SJCRH30 (cell line): ENCODE measurements at places on chromosomes 7 and 10. TPM values are rescaled to one million over a fixed set of nuclear protein-coding genes. Genes with fewer than 3 reads are reported as not detected.

The PSMC2 gene
- 198 and 208 TPM in 2 replicates for total RNA-seq

- H3K4me1 ChIP-seq = no peaks in the 10 kb centered on the region
- H3K4me3 ChIP-seq = no peak overlapping the region
- no peaks in the 10 kb centered on the region for H3K36me3 ChIP-seq
- no peak overlapping the region for H3K27ac ChIP-seq
Measured at GRCh38 chr10:132715776-132716680, 69.9 kb downstream of the NKX6-2 start.

The OPN4 gene
- not detected in 2 replicates for total RNA-seq

- H3K36me3 ChIP-seq = peaks cover 86% of the 10 kb centered on the region
- H3K4me3 ChIP-seq = no peak overlapping the region
- H3K4me1 ChIP-seq = no peaks in the 10 kb centered on the region
- no peak for DNase-seq
Measured at GRCh38 chr7:30613366-30614325, 19.0 kb downstream of the GARS1 start.

- H3K27ac ChIP-seq = no peak overlapping the region
- H3K4me3 ChIP-seq = no peak overlapping the region
- no peaks in the 10 kb centered on the region for H3K27me3 ChIP-seq
- peaks cover 6% of the 10 kb centered on the region for H3K4me1 ChIP-seq
- no peaks in the 10 kb centered on the region for H3K36me3 ChIP-seq
Measured at GRCh38 chr10:22899307-22899706, 28.5 kb upstream of the ARMC3 start.

The OR2A5 gene
- total RNA-seq = not detected in 2 replicates

GRCh38 chr7:2008101-2008935 lies 224.4 kb downstream of the MAD1L1 start:
- H3K4me3 ChIP-seq = no peak overlapping the region
- no peaks in the 10 kb centered on the region for H3K36me3 ChIP-seq
- no peak overlapping the region for H3K27ac ChIP-seq
- no peak for DNase-seq
- no peaks in the 10 kb centered on the region for H3K27me3 ChIP-seq

DNA sequence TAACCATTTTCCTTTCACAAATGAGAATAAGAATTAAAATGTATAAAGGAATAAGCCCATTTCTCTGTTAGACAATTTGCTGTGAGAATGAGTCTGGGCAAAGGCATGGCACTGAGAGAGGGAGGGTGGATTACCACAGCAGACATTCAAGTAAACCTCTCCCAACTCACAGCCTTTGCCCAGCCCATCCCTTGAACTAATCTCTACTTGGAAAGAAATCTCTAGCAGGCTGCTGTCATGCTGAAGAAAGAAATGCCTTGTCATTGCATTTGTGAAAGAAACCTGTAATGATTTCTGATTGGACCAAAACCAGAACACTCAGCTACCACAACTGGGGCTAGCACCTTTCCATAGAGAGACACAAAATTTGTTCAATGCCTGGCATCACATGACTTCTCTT lies 39.2 kb downstream of the CH25H start:
- no peak for DNase-seq
- no peak overlapping the region for H3K27ac ChIP-seq
- no peaks in the 10 kb centered on the region for H3K4me1 ChIP-seq
- no peak overlapping the region for H3K4me3 ChIP-seq

- no peak for DNase-seq
- no peaks in the 10 kb centered on the region for H3K27me3 ChIP-seq
- no peak overlapping the region for H3K4me3 ChIP-seq
- H3K4me1 ChIP-seq = peaks cover 18% of the 10 kb centered on the region; the same call in 1 of the 2 replicates
- no peaks in the 10 kb centered on the region; the same call in 1 of the 2 replicates for H3K36me3 ChIP-seq
Measured at GRCh38 chr7:140607441-140607989, 33.1 kb downstream of the DENND2A start.

- no peak overlapping the region for H3K27ac ChIP-seq
- H3K4me1 ChIP-seq = no peaks in the 10 kb centered on the region
- no peak overlapping the region for H3K4me3 ChIP-seq
- DNase-seq = no peak
Measured at GRCh38 chr7:44519546-44519945, 21.6 kb downstream of the NPC1L1 start.

The TRIM50 gene
- total RNA-seq = not detected in 2 replicates

GRCh38 chr10:43852149-43852548 lies 203.5 kb upstream of the ZNF32 start:
- H3K27me3 ChIP-seq = no peaks in the 10 kb centered on the region
- no peaks in the 10 kb centered on the region for H3K4me1 ChIP-seq
- H3K4me3 ChIP-seq = no peak overlapping the region
- H3K27ac ChIP-seq = no peak overlapping the region
- no peak for DNase-seq

- no peak overlapping the region for H3K27ac ChIP-seq
- H3K4me3 ChIP-seq = no peak overlapping the region
- H3K36me3 ChIP-seq = no peaks in the 10 kb centered on the region; the same call in 1 of the 2 replicates
- no peaks in the 10 kb centered on the region for H3K27me3 ChIP-seq
Measured at GRCh38 chr10:69349542-69349888, 67.2 kb downstream of the TACR2 start.

The GTF2IRD2 gene
- 5.9 and 7.6 TPM in 2 replicates for total RNA-seq

DNA sequence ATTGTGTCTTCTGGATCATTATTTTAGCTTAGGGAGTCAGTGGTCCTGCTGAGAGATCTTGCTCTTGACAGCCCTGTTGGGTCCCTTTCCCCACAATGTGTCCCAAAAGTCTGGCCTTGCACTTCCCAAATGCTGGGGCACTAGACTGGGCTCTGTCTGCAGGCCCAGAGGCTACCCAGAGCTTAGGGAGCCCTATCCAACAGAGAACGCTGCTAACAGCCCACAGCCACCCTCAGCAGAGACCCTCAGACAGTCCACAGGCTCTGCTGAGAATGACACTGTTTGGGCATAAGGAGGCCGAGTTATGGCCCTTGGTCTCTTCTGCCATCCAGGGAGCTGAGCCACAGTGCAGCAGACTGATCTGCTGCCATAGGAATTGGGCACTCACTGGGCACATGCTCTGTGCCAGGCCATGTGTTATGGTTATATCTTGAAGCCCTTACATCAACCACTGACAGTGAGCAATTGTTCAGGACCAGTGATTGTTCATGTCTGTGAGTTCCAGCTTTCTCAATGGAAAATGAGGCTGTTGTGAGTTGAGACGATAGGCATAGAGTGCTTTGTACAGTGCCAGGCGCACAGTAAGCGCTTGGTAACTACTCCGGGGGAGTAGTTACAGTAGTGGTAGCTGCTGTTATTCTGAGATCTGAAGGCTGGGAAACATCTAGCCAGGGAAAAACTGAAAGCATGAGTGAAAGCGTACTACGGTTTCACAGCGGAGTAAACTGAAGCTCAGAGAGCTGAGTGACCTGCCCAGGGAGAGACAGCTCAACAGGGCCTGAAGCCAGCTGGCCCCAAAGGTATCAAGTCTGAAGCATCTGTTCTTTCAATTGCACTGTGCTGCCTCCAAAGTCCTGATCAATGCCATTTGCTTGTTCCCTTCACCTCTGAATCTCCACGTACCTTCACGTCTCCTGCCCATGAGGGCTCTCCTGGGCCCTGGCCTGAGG lies 77.6 kb upstream of the PRLHR start:
- no peaks in the 10 kb centered on the region for H3K36me3 ChIP-seq
- no peaks in the 10 kb centered on the region for H3K27me3 ChIP-seq
- no peak overlapping the region for H3K4me3 ChIP-seq
- DNase-seq = no peak
- H3K27ac ChIP-seq = no peak overlapping the region

DNA sequence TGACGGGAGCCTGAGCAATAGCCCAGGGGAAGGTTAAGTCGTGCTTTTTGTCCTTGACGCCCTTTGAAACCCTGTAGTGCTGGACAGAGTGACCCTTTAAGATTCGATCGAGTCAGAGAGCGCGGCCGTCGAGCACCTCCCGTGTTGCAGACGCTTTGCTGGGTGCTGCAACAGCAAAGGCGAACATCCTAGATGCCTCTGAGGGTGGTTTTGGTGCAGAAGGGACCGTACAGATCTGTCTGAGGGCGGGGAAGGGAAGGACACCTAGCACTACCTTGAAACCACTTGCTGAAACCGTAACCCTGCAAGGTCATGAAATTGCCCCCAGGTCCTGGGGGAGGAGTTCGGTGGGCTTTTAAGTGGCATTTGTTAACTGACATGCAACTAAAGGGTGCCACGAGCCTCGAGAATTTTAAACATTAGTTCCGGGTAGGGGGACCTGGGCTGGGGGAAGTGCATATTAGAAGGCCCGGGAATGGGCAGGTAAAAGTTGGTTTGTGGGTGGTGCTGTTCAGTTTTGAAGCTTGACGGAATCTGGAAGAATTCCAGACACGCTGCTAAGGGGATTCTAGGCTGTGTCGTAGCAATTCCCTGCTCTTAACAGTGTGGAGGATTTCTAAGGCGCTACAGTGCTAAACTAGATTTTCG lies 786 bp downstream of the ATP5F1C start:
- no peaks in the 10 kb centered on the region for H3K36me3 ChIP-seq
- peak overlapping the region; percentile 56 for H3K27ac ChIP-seq
- peak overlapping the region; percentile 73 for H3K4me3 ChIP-seq
- DNase-seq = no peak
- no peaks in the 10 kb centered on the region for H3K4me1 ChIP-seq
- no peaks in the 10 kb centered on the region for H3K27me3 ChIP-seq

GRCh38 chr10:32360241-32360640 lies 13.3 kb upstream of the EPC1 start:
- peaks cover 5% of the 10 kb centered on the region; the same call in 1 of the 2 replicates for H3K36me3 ChIP-seq
- DNase-seq = no peak
- H3K27me3 ChIP-seq = no peaks in the 10 kb centered on the region
- H3K4me3 ChIP-seq = no peak overlapping the region

- no peaks in the 10 kb centered on the region for H3K36me3 ChIP-seq
- H3K4me1 ChIP-seq = peaks cover 13% of the 10 kb centered on the region
- no peak overlapping the region for H3K4me3 ChIP-seq
- no peaks in the 10 kb centered on the region for H3K27me3 ChIP-seq
- H3K27ac ChIP-seq = no peak overlapping the region
- DNase-seq = no peak
Measured at GRCh38 chr10:111446966-111447365, 370.1 kb downstream of the ADRA2A start.

The GPR146 gene
- total RNA-seq = 0.93 and 2.1 TPM in 2 replicates

DNA sequence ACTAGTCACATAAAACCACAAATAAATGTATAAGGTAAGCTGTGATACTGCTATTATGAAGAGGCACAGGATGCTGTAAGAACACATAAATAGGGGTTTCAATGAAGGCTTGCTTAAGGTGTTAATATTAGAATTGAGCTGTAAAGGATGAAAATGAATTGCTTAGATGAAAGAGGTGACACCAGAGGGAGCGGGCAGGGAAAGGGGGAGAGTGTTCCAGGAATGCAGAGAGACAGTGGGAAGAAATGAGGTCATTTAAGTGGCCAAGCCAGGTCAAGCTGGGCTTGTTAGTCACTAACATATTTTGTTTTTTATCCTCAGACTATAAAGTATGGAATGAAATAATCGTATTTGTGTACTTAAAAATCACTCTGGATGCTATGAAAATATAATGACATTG lies 193.5 kb downstream of the NRG3 start:
- no peaks in the 10 kb centered on the region for H3K4me1 ChIP-seq
- no peak overlapping the region for H3K27ac ChIP-seq
- H3K4me3 ChIP-seq = no peak overlapping the region
- no peaks in the 10 kb centered on the region for H3K36me3 ChIP-seq
- no peaks in the 10 kb centered on the region for H3K27me3 ChIP-seq

GRCh38 chr10:97590748-97591495 lies 1.4 kb downstream of the C10orf62 start:
- H3K36me3 ChIP-seq = no peaks in the 10 kb centered on the region
- no peak overlapping the region for H3K4me3 ChIP-seq
- peaks cover 29% of the 10 kb centered on the region for H3K4me1 ChIP-seq
- H3K27ac ChIP-seq = no peak overlapping the region
- no peaks in the 10 kb centered on the region for H3K27me3 ChIP-seq
- peak; percentile 38 for DNase-seq

GRCh38 chr7:133936074-133936473 lies 191.1 kb upstream of the LRGUK start:
- H3K27ac ChIP-seq = no peak overlapping the region
- no peak for DNase-seq
- no peak overlapping the region for H3K4me3 ChIP-seq
- H3K36me3 ChIP-seq = peaks cover 3% of the 10 kb centered on the region; the same call in 1 of the 2 replicates
- no peaks in the 10 kb centered on the region for H3K27me3 ChIP-seq

GRCh38 chr7:35987016-35987415 lies 166.0 kb upstream of the EEPD1 start:
- no peak overlapping the region for H3K4me3 ChIP-seq
- no peak overlapping the region for H3K27ac ChIP-seq
- H3K27me3 ChIP-seq = peaks cover 15% of the 10 kb centered on the region
- no peaks in the 10 kb centered on the region for H3K36me3 ChIP-seq
- peak; percentile 34 for DNase-seq
- no peaks in the 10 kb centered on the region; the same call in 1 of the 2 replicates for H3K4me1 ChIP-seq

- no peak for DNase-seq
- no peak overlapping the region for H3K27ac ChIP-seq
- H3K4me1 ChIP-seq = no peaks in the 10 kb centered on the region
- H3K27me3 ChIP-seq = no peaks in the 10 kb centered on the region
- peaks cover 4% of the 10 kb centered on the region; the same call in 1 of the 2 replicates for H3K36me3 ChIP-seq
- H3K4me3 ChIP-seq = no peak overlapping the region
Measured at GRCh38 chr7:8042796-8043535, 74.4 kb downstream of the GLCCI1 start.

The HYAL4 gene
- not detected in 2 replicates for total RNA-seq

The CYCS gene
- 337 and 376 TPM in 2 replicates for total RNA-seq

- H3K4me1 ChIP-seq = peaks cover 10% of the 10 kb centered on the region
- no peaks in the 10 kb centered on the region for H3K36me3 ChIP-seq
- no peak overlapping the region for H3K27ac ChIP-seq
- DNase-seq = no peak
- H3K4me3 ChIP-seq = no peak overlapping the region
- no peaks in the 10 kb centered on the region for H3K27me3 ChIP-seq
Measured at GRCh38 chr7:31494421-31494820, 19.5 kb upstream of the ITPRID1 start.

DNA sequence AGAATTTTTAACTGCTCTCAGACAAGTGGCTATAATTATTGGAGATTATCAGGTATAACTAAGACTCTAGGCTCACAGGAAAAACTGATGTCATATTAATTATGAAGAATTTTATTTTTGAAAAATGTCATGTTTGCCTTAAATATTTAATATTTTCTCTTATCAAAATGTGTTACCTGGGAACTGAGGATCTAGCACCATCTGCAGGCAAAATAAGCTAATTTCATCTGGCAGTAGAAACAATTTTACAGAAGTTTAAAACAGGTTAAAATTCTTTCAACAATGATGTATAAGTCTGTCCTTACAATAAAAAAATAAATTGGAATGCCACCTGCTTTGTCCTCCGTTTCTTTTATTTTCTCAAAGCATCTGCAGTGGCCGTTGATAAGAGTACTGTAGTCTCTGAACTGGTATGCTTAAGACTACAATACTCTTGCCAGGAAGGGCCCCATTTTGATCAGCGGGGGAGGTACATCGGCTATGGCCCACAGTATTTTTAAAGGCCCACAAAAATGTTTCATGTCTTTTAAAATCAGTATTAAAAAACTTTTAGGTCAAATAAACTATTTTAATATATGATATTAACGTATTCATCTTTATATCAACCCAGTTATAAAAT lies 81.3 kb downstream of the VWDE start:
- H3K27me3 ChIP-seq = no peaks in the 10 kb centered on the region
- no peak overlapping the region for H3K4me3 ChIP-seq
- no peaks in the 10 kb centered on the region for H3K4me1 ChIP-seq
- peaks cover under 1% of the 10 kb centered on the region; the same call in 1 of the 2 replicates for H3K36me3 ChIP-seq

The PTPN20 gene
- not detected in 2 replicates for total RNA-seq

GRCh38 chr10:6089334-6090219 lies 743 bp downstream of the RBM17 start:
- DNase-seq = peak; percentile 16
- H3K36me3 ChIP-seq = no peaks in the 10 kb centered on the region; the same call in 1 of the 2 replicates
- H3K27me3 ChIP-seq = no peaks in the 10 kb centered on the region
- H3K4me1 ChIP-seq = no peaks in the 10 kb centered on the region
- peak overlapping the region; percentile 77 for H3K4me3 ChIP-seq

The TAF5 gene
- 20.7 and 23.2 TPM in 2 replicates for total RNA-seq

GRCh38 chr7:2810682-2811415 lies 33.3 kb downstream of the GNA12 start:
- no peaks in the 10 kb centered on the region for H3K4me1 ChIP-seq
- H3K27ac ChIP-seq = no peak overlapping the region
- H3K4me3 ChIP-seq = no peak overlapping the region
- no peak for DNase-seq
